Spinal cord (tissue), 10 donors: ENCODE measurements at places on chromosomes 2 and 18. TPM values are rescaled to one million over a fixed set of nuclear protein-coding genes. Genes with fewer than 3 reads are reported as not detected.

HOXD13 gene
- total RNA-seq, result 0.10 TPM

DNA sequence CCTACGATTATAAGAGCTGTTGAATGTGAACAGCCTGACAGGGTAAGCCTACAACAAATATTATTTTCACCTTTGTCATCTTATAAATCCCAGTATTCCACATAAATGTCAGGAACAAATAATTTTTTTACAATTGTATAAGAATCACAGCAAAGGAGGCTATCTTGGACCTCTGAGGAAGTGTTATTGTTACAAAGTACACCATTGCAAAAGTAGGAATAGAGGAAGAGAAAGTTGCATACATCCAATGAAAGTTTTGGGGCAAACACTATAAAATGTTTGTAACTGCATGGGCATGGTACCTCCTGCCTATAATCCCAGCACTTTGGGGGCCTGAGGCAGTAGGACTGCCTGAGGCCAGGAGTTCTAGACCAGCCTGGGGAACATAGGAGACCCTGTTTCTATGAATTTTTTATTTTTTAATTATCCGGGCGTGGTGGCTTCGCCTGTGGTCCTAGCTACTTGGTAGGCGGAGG, 715 bp upstream of the MEMO1 start:
- DNase-seq, result no peak

NEU2 gene
- total RNA-seq, result not detected

- DNase-seq, result no peak
Observed at GRCh38 chr18:45913276-45913675, 53.9 kb downstream of the EPG5 start.

CD8B2 gene
- 0.28 TPM for total RNA-seq

DNA sequence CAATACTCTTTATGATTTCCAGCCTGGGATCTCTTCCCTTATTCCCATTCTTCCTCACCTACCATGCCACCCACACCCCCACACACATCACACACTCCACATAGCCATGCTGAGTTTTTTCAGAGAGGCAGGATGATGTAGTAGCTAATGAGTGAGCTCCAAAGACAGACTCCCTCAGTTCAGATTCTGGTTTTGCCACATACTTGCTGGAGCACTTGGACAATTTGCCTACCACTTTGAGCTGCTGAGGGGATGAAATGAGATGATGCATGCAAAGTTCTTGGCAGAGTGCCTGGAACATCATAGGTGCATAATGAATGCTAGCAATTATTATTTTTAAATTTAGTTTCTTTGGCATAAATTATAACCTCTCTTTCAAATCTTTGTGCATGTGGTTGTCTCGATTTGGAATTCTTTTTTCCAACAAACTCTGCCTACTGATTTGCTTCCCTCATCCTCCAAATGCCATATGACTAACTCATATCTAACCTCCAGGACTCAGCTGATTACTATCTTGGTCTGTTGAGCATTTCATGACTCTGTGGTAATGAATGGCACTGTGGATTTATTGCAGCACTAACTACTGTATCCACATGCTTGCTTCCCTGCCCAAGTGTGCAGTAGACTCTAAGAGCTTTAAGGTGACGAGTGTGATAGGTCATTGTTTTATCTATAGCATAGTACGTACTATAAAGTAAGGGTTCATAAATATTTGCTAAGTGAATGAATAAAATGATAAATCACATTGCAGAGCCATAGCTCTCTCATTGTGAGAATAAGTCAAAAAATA, 99.1 kb downstream of the TACR1 start:
- no peak for DNase-seq

DNA sequence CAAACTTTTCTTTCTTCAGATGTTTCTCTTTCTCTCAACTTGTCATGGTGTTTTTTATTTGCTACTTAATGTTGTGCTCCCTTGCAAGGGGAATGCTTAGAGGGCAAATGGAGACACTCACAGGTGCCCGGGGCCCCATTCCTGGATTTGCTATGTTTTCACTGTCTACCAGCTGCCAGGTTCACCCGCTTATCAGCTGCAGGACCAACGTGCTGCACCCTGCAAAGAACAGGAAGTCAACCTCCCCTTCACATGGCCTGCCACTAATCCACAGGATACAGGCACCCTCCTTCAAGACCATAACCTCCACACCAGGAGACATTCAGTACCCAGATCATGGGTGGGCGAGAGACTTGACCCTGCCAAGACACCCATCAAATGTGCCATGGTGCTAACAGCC, 237.6 kb upstream of the STON1 start:
- DNase-seq, result no peak

DNA sequence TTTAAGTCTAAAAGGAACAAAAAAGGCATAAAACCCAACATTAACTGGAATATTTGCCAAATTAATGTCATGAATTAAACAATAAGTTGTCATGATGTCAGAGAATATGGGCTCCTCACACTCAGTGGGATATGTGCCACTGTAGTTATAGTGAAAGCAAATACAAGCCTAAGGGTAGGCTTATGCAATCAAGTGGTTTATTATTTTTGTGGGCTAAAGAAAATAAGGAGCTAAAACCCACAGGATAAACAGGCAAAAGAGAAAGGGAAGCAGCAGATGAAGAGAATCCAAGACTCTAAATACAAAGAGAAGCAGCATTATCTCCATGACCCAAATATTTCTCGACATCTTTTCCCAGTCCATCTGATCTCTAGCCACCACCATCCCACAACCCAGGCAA, 17.5 kb downstream of the YWHAQ start:
- DNase-seq, result no peak

DNA sequence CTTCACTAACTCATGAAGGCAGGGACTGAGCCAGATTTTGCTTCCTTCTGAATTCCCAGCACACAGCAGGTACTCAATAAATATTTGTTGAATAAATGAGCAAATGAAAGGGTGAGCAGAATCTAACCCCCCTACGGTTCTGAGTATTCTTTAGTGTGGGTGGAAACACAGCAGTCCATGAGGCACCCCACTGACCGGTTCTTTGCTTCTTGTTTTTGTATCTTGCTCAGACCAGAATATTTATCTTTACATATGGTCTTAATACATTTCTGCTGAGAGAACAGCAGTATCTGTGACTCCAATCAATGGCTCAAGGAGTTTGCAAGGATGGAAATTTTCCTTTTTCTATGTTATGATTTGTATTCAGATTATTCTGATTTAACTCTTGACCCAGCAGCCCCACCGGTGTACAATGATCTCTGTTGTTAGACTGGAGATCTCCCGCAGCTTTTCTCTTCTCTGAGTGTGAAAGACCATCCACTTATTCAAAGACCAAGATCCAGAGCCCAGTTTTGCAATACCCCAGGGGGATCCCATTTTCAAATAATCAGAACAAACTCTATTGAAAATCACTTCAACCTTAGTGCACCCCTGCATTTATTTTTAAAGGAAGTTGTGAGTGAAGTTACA, 506.5 kb upstream of the TNP1 start:
- DNase-seq, result no peak

GRCh38 chr2:128633501-128633900, 314.8 kb upstream of the HS6ST1 start:
- DNase-seq, result no peak

SERPINB4 gene
- not detected for total RNA-seq

DNA sequence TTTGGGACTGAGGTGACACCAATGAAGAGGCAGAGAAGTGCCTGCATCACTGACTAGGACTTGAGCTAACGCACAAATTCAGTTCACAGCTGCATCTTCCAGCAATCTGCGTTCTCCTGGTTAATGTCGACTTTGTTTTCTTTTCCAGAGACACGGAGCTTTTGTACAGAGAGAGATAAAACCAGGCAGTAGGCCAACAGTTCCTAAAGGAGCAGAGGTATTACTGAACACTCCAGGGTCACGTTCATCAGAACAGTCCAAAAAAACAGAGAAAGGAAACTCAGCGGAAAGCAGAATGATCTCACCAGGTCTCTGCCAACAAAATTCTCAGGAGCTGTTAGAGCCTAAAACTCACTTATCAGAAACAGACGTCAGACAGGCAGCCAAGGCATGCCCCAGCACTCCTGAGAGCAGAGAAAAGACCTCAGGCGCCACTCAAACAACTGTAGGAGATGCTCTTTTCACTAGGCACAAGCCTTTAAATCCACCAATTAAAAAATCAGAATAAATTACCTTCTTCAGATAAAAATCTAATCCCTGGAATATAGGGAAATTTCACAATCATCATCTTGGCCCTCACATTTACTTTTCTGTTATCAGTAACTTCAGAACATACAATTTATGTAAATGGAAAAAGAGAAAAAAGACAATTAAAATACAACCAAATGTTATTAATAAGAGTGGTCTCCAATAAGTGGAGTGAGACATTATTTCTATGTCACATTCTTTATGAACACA, 95.9 kb upstream of the SPTBN1 start:
- peak; percentile 43 for DNase-seq

GRCh38 chr2:11032396-11032795, 120.7 kb downstream of the KCNF1 start:
- no peak for DNase-seq

GRCh38 chr2:38720613-38721241, 30.4 kb downstream of the SRSF7 start:
- peak; percentile 57 for DNase-seq

DNA sequence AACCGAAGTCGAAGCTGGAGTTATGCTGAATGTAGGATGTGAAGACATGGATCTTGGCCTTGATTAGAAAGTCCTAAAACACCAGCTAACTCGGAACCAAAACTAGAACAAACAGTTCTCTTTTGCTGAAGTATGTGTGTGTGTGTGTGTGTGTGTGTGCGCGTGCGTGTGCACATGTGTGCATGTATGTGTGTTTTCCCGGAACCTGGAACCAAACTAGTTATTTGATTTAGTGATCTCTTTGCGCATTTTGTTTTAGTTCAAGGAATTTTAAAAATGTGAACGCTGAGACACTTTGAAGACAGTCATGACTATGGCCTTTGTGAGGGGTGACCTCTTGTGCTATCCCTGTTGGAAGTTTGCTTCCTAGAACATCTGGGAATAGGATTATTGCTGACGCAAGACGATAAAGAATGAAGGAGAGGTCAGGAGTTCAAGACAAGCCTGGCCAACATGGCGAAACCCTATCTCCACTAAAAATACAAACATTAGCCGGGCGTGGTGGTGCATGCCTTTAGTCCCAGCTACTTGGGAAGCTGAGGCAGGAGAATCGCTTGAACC, 23.8 kb downstream of the FHL2 start:
- DNase-seq, result no peak

CDH7 gene
- 16.6 TPM for total RNA-seq

GRCh38 chr2:127620866-127621265, 25.1 kb upstream of the GPR17 start:
- no peak for DNase-seq

DNA sequence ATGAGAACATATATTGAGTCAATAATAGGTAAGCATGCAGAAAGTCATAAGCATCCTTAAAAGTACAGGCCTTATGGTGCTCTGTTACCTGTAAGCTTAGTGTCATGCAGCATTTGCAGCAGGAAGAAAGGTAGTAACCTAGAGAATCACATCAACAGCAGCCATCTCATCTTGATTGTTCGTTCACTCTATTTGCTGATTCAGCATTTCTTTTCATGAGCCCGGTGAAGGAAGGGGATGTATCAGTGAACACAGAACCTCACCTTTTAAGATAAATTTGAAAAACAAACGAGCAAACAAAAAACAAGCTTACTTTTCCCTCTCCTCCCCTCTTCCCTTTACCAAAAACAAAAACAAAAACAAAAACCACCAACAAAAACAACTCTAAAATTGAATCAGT, 89.9 kb downstream of the MIB1 start:
- DNase-seq, result peak; percentile 37

LRP1B gene
- 32.3 TPM for total RNA-seq

- no peak for DNase-seq
Observed at GRCh38 chr2:210481601-210482175, 5.1 kb upstream of the LANCL1 start.

DNA sequence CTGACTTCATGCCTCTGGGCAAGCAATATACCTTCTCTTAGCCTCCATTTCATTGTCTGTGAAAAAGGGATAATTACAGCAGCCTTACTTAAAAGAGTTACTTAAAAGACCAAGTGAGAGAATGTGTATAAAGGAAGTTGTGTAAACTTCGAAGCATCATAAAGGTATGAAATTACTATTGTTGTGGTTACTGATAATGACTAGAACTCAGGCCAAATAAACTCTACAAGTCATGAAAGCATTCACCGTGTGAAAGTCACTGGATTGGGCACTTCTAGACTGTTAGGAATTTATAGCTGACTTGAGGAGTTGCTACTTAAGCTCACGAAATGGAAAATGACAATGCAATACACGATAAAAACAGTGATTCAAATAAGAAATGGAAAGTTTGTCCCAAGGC, 67.4 kb upstream of the HAAO start:
- no peak for DNase-seq

POTEI gene
- 0.59 TPM for total RNA-seq

PHOSPHO2 gene
- total RNA-seq, result 8.7 TPM

DNA sequence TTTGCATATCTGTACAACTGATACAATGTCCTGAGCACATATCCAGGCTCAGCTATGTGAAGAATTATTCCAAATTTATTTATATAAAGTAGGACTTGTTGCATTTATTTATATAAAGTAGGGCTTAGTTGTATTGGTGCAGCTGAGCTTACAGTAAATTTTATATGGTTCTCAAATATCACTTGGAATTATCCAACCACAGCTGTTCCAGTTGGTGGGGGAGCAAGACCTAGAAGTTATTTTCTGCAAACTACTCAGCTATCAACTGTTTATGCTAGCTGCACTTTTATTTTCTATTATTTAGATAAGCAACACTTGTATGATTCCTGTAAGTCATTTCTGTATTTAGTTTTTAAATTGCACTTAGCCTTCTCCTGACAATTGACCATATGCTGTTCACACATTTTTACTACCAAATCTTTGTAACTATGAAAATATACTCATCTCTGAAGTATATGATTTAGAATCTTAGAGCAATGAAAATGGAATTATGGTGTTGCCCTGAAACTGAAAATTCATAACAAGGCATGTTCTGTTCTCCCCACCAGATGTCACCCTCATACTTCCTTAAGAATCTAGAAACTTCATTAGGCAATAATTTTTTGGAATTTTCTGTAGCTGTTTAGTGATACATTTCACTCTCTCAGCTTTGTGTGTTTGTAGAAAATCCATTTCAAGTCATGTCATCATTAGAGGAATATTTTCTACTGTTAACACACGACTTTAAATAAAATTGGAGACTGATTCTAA, 157.0 kb upstream of the CBLN2 start:
- DNase-seq, result peak; percentile 85

DNA sequence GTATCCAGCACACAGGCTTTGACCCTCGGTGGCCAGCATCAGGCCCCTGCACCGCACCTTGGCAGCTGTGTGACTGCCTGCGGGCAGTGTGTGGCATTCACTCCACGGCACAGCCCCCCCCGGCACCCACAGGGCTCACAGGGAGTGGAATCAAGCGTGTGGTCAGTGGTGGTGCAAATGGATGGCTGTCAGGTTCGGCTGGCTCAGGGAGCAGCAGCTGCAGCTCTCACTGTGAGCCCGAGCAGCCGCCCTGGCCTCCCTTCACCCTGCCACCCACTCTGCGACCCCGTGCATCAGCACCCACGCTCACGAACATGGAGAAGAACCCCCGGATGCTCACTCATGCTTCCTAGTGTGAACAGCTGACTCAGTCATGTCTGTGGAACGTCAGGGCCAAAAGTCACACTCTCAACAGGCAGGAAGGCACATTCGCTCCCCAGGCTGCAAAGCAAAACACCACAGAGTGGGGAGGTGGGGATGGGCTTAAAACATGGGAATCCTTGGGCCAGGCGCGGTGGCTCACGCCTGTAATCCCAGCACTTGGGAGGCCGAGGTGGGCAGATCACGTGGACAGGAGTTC, 41.5 kb upstream of the GPC1 start:
- no peak for DNase-seq

SLC5A7 gene
- total RNA-seq, result 40.3 TPM

GRCh38 chr2:70085711-70086277, 1.5 kb upstream of the PCBP1 start:
- no peak for DNase-seq

GRCh38 chr2:65032019-65032975, 23.9 kb upstream of the CEP68 start:
- no peak for DNase-seq
